Stomach (tissue), 19 donors: ENCODE measurements at places on chromosomes 5 and 9.
A peak's percentile ranks its signal among the peaks of the same experiment; 100 is the strongest.

DNA sequence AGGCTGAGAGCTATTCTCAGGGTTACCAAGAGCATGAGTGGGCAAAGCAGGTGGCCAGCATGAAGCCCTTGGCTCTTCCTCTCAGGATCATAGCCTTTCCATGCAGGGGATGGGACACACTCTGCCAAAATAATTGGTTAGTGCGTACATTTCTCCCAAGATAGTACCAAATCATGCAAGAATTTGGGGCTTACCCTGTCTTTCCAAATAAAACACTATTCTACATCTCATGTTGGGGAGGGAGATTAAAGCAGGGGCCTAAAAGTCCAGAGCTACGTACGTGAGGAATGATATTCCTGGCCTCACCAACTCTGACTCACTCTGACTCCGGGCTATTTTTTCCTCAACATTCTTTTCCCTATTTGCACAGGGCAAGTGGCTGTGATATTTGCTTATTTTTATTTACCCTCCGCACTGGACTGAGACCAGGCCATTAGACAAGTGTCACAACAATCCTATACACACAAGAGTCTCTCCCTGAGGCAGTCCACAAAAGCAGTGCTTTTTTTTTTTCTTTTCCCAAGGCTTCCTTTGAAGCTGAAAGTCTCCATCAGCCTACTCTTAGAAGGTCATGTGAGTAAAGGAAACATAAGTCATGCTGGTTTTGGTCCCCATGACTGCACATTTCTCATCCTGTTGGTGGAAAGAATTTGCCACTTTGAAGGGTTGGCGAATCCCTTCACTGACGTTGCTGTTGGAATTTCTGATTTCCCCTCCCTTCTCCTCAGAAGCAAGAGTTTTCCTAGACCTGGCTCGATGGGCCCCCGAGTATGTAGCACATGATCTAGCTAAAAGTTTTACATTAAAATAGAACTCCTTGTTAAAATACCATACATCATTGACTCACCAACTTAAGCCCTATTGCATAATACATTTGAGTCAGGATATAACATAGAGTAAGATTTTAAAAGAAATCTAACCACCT is 40.0 kb downstream of the TMEM252 start:
- no peaks in the 10 kb centered on the region for H3K36me3 ChIP-seq
- H3K4me3 ChIP-seq, result no peak overlapping the region
- DNase-seq, result no peak
- H3K27ac ChIP-seq, result peak overlapping the region; percentile 36

DNA sequence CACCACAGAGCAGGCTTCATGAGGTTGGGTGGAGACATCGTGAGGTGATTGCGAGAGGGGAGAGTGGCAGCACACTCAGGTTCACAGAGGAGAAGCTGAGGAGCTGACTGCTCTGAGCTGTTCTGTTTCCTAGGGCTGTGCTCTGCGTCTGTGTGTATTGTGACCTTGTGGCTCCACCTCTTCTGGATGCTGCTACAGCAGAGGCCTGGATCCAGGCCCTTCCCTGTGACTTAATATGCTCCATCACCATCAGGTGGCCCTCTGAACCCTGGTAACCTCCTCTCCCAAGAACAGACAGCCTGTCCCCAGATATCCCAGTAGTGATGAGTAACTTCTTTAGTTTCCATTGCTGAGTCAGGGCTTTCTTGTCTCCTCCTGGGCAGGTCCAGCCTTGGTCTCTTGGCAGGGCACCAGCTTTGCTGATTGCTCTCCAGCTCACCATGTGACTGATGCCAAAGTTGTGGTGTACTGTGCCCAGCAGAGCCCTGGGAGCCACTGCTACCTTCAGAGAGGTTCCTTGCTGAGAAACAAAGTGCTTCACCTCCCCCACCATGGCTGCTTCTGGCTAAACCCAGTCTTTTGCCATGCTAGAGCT is 212.8 kb upstream of the CHD1 start:
- no peaks in the 10 kb centered on the region for H3K36me3 ChIP-seq
- no peaks in the 10 kb centered on the region for H3K4me1 ChIP-seq
- no peaks in the 10 kb centered on the region for H3K27me3 ChIP-seq
- DNase-seq, result no peak

- no peak for DNase-seq
- H3K4me1 ChIP-seq, result peaks cover 15% of the 10 kb centered on the region
- H3K27ac ChIP-seq, result no peak overlapping the region
- peaks cover 9% of the 10 kb centered on the region for H3K27me3 ChIP-seq
Measured at GRCh38 chr5:90549223-90549622, 9.4 kb upstream of the ADGRV1 start.

DNA sequence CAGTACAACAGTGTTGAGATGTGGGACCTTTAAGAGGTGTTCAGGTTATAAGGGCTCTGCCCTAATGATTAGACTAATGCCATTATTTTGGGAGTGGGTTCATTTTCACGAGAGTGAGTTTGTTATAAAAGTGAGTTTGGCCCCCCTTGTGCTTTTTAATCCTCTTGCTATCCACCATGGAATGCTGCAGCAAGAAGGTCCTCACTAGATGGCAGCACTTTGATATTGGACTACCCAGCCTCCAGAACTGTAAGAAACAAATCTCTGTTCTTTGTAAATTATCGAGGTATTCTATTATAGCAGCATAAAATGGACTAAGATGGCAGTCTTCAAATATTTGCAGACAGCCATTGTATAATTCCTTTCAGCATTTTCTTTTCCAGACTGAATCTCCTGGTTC is 212.4 kb downstream of the LRRC70 start:
- no peaks in the 10 kb centered on the region for H3K36me3 ChIP-seq
- no peak overlapping the region for H3K4me3 ChIP-seq
- no peak for DNase-seq
